ENCODE measurements at places on chromosomes 5 and 9.

DNA sequence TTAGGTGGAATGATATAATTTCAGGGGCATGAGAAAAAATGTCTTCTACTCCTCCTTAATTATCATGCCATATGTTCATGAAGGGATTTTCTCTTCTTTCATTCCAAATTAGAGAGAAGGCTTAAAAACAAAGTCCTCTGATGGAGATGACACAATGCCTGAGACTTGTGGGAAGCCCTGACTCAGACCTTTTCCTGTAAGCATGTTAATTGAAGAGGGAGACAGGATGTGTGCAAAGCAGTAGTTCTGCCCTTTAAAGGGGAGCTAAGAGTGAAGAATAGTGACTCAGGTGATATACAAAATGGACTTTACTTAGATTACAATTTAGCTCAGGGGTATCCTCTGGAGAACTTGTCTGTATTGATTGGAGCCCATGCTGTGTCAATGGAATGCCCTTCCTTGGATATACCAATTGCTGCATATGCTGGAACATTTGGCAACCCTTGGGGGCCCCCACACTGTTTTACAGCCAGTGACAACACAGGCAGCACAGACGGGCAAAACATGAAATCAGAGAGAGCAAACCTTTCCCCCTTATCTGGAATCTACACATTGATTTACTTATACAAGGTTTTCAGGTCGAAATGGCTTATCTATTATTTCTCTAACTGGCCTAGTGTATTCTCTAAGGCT is 81.3 kb downstream of the IZUMO3 start:
- DNase-seq: no peak

GRCh38 chr5:95422838-95423237 is 31.7 kb downstream of the FAM81B start:
- no peak for DNase-seq

DNA sequence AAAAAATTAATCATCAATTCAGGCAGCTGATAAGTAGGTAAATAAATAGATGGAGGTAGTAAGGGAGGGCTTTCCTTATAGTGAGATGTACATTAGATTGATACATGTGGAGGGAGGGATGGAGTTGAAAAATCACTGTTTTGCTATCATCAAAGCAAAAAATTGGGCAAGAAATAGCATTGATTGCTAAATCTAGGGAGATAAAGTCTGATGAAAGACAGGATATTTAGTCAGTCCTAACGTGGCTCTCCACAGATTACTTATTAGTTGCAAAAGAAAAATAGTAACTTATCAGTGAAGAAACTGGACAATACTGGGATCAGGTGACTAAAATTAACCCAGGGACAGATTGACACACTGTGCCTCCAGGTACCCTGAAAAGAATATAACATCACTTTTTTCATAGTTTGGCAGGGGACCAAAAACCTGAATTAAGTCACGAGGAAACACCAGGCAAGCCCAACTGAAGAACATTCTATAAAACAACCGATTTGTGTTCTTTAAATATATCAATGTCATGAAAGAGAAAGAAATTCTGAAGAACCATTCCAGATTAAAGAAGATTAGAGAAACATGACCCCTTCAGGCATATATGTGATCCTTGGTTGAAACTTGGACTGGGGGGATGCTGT is 27.1 kb upstream of the GOLPH3 start:
- no peak for DNase-seq

DNA sequence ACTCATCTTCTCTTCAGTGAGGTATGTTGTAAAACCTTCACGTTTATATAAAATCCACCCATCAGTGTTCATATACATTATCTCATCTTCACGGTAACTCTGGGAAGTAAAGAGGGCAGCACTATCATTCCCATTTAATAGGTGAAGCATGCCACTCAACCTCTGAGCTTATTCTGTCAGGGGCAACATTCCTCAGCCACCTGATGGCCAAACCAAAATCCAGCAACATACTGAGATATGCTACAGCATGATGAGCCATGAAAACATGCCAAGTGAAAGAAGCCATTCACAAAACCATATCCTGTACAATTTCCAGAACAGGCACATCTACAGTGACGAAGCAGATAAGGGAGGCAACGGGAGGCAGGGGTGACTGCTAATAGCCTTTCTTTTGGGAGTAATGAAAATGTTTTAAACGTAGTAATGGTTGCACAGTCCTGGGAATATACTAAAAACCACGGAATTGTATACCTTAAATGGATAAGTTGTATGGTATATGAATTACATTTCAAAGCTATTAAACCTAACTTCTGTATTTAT is 167.4 kb downstream of the TSSK1B start:
- no peak for DNase-seq

GRCh38 chr9:81292056-81292805 is 397.1 kb downstream of the TLE1 start:
- DNase-seq: no peak

GRCh38 chr5:170277867-170278281 is 19.7 kb downstream of the LCP2 start:
- DNase-seq: no peak

DNA sequence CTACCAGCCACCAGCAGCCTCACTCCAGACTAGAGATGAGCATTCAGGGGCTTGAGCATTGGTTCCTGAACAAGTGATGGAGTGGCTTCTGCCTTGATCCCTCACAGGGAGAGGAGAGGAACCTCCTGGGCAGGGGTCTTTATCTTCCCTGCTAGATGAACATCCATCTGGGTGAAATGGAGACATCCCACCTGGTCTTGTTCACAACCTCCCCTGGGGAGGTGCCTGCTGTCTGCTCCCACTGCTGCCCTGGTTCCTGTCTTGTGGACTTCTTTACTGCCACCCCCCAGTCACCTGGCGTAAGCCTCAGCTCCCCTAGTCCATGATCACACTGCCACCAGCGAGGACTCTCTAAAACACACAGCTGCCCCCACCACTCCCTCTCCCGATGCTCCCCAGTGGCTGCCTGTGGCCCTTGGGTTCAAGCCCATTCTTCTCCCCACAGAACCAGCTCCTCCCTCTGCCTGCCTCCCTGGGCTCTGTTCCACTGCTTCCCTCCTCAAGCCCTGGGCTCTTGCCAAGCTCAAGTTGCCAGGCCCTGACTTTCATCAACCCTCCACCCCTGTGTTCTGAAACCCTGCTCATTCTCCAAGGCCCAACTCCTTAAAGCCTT is 51.5 kb downstream of the COL15A1 start:
- DNase-seq: no peak

GRCh38 chr5:139473105-139473504 is 2.3 kb downstream of the SMIM33 start:
- no peak for DNase-seq

GRCh38 chr5:143674469-143674786 is 137.5 kb upstream of the HMHB1 start:
- no peak for DNase-seq

DNA sequence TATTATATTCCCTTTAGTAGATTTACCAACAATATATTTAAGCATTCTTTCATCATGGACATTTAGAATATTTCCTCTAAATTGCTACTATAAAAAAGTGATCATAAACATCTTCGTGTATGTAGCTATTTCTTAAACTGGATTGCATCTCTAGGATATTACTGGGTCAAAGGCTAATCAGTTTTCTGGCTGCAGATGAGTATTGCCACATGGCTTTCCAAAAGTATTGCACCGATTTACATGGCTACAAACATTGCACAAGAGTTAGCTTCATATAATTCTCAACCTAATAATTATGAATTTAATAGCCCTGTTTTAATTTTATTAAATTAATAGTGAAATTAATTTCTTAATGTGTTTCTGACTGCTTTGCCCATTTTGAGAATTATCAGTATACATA is 183.4 kb downstream of the DMRT2 start:
- DNase-seq: no peak

DNA sequence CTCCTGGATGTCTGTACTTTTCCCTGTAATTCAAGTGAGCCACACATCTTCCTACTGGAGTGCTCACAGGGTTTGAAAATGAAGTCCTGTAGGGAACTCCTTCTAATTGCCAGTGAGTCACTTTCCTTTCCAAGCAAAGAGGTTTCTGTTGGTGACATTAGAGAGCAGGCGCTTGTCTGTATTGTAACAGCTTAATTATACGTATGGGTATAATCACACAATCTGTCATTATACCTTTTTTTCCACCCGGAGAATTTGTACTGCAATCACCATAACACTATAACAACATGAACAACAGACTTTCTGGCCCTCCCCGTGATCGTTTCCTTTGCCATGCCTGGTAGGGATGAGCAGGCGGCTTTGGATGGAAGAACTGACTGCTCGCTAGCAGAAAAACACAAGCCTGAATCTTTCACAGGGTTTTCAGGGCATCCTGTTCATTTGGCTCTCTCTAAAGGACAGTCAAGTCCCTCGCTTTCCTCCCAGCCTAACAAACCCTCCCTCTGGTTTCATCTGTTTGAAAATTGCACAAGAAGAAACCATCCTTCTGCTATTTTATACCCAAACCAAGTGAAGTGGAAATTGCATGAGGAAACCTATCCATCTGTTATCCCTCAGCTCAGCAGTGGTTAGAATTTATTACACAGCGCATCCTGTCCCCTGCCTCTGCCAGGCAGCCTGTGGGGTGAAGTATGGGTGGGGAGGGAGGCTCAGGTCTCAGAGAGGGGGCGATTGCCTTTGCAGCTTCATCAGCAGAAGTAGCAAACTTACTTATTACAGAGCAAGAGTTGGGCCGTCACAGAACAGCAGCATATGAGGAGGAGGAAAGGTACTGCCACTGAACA is 307.0 kb upstream of the TLE4 start:
- DNase-seq: no peak

- no peak for DNase-seq
These were observed 197.8 kb downstream of the GLIS3 start for GRCh38 chr9:4102078-4102477.

GRCh38 chr5:79514391-79515105 is 614 bp upstream of the HOMER1 start:
- peak; percentile 89 for DNase-seq

DNA sequence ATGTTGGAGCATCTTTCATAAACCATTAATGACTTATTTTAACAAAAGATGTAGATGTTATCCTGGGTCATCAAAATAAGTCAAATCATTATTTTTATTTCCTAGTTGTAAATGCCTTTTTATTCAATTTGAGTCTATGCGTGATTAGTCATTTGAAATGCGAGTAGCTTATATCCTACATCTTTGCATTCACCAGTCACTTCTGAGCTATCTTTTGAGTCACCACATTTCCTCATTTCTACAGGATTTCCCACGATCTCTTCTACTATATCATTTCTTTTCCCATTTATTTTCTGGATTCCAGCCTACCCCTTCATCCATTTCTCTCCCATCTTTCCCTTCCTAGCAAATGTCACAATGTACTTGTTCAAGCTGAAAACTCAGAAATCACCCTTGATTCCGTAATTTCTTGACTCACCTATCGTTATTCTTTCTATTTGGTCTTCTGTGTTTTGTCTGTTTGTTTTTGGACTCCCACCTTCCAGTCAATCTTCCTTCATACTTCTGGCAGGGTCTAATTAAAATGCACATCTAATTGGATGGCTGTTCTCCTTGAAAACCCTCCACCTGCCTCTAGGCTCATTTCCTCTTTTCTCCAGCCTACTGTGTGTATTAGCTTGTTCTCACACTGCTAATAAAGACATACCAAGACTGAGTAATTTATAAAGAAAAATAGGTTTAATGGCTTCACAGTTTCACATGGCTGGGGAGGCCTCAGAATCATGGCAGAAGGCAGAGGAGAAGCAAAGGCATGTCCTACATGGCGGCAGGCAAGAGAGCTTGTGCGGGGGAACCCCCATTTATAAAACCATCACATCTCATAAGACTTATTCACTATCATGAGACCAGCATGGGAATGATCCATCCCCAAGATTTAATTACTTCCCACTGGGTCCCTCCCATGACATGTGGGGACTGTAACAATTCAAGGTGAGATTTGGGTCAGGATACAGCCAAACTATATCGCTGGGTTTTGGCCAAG is 112.4 kb downstream of the MEF2C start:
- no peak for DNase-seq

DNA sequence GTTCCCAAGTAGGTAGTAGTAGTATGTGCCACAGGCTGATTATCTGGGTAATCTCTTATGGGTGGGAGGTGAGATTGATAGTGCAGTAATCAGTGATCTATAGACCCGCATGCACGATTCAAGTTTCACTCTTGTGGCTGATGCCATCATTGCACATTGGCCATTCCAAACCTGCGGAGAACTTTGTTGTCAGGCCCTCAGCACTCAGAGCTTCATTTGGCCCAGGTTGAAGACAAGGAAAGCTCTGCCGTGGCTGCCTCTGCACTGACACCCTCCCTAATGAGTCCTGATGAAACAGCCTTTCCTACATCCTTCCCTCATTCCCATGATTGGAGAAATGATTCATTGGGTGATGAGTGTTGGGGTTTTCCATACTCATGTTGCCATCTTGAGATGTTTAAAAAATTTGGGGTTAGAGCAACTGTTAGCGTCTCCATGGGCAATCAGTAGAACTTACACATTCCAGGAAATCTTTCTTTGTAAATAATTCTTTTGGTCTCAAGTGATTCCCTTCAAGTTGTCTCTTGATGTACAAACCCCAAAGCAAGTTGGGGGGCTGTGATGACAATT is 22.9 kb downstream of the PROP1 start:
- DNase-seq: no peak

GRCh38 chr9:109143881-109144562 is 23.0 kb downstream of the FRRS1L start:
- DNase-seq: no peak

GRCh38 chr9:88775037-88775471 is 216.2 kb upstream of the S1PR3 start:
- DNase-seq: no peak

DNA sequence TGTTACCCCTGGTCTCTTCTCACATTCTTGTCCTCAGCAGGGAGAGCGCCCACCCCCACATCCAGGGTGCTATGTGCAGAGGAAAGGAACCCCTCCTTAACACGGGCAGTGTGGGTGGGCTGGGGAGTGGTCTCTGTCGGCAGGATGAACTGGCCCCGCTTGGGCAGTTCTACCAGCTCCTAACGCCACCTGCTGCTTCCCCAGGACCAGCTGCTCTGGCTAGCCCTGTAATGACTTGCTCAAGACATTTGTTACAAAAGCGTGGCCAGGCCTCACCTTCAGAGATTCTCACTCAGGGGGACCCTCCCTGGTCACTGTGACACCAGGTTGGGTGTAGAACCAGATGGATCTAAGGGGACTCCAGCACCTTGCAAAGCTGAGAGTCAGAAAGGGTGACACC is 82.4 kb downstream of the HMCN2 start:
- no peak for DNase-seq

GRCh38 chr9:94002316-94003140 is 47.4 kb upstream of the BARX1 start:
- DNase-seq: peak; percentile 18

GRCh38 chr5:73822989-73823339 is 197.0 kb downstream of the ARHGEF28 start:
- no peak for DNase-seq

DNA sequence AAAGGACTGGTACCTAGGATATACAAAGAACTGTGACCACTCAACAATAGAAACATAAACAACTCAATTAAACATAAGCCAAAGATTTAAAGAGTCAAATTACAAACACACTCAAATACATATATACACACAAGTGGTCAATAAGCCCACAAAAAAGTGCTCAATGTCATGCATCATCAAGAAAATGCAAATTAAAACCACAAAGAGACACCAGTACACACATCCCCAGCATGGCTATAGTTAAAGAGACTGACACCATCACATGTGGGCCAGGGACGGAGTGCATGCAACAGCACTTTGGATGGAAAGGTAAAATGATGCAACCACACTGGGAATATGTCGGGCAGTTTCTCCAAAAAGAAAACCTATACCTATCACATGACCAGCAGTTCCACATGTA is 89.7 kb downstream of the CAAP1 start:
- DNase-seq: no peak

GRCh38 chr5:124841829-124842712 is 95.6 kb upstream of the ZNF608 start:
- no peak for DNase-seq

GRCh38 chr5:39274398-39275085 is 55.2 kb upstream of the FYB1 start:
- DNase-seq: no peak
